ENCODE measurements at places on chromosomes 1 and 21.

- no peak for DNase-seq
These were observed 39.6 kb downstream of the PDE4B start for GRCh38 chr1:65832296-65832695.

DNA sequence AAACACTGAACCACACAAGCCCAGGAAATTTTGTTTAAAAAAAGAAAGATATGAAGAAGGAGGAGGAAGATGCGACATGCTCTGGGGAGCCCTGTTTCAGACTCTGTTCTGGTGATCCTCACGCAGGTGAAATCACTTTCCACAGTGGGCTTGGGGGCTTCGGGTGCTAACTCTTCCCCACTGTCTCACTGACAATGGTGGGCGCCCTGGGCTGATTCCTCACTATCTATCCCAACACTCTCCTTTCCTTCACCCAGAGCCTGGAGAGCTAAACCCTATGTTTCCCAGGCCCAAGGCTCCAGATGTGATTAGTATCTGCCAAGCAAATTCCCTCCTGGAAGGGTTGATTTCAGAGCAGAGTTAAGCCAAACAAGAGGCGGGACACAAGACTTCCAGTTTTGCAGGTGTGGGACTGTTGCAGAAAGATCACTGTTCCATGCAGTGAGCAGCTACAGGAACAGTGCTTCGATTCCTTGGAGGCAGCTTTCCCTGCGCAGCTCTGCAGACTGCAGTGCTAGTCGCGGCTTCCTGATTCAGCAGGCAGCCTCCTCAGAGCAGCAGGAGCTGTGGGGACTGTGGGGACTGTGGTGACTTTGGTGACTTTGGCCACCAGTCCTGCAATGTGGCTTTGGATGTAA lies 168.3 kb downstream of the RHOU start:
- no peak for DNase-seq

GRCh38 chr1:167538657-167539056 lies 14.9 kb downstream of the CREG1 start:
- no peak for DNase-seq

- DNase-seq: no peak
These were observed 15.8 kb downstream of the CD2 start for GRCh38 chr1:116769994-116770393.

GRCh38 chr1:56676571-56677035 lies 31.5 kb downstream of the PRKAA2 start:
- DNase-seq: no peak

- no peak for DNase-seq
These were observed 1.3 kb downstream of the DENND4B start for GRCh38 chr1:153945131-153945794.
